Posterior vena cava (tissue), 2 donors: ENCODE measurements at places on chromosomes 4 and X. TPM values are rescaled to one million over a fixed set of nuclear protein-coding genes. Genes with fewer than 3 reads are reported as not detected.

Gene RWDD4
- 18.2 TPM for total RNA-seq

Gene PF4V1
- total RNA-seq = not detected

Gene RNF128
- total RNA-seq = not detected

GRCh38 chr4:74015126-74015780, 16.8 kb upstream of the CXCL5 start:
- DNase-seq = no peak

GRCh38 chr4:100360211-100360610, 157.6 kb downstream of the EMCN start:
- DNase-seq = no peak

DNA sequence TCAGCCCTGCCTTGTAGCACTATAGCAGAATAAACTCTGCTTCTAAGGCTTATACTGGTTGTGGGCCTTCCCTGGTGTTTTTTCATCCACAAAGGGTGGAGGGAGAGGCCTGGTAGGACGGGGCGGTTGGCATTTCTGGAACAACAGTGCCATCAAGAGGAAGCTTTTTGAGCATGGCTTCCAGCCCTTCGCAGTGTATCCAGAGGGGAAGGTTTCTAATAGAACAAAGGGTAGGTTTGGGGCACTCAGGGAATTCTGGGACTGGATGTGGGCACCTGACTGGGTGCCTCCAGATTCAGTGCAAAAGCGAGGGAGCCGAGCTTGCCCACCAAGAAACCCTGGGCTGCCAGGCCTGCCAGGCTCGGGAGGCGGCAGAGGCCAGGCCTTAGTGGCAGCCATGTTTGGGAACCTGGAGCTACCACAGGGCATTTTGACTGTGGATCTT, 229.6 kb upstream of the AGTR2 start:
- peak; percentile 85 for DNase-seq

- no peak for DNase-seq
Measured at GRCh38 chr4:145404761-145405160, 76.9 kb upstream of the SMAD1 start.

DNA sequence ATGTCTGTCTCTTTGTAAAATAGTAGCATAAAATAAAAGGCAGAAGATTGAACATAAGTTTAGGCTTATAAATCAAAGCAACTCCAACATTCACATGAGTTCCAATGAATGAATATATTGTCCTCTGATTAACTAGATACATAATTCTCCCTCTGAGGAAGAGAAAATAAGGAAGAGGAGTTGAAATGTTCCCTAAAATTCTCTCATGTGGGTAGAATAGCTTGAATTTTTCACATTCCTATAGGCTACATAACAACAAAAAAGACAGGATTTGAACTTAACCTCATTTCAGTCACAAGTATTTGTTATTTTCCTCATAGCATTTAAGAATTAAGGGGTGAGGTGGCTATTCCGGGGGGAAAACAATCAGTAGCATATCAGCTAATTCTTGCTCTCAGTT, 462.4 kb upstream of the NDST4 start:
- no peak for DNase-seq

DNA sequence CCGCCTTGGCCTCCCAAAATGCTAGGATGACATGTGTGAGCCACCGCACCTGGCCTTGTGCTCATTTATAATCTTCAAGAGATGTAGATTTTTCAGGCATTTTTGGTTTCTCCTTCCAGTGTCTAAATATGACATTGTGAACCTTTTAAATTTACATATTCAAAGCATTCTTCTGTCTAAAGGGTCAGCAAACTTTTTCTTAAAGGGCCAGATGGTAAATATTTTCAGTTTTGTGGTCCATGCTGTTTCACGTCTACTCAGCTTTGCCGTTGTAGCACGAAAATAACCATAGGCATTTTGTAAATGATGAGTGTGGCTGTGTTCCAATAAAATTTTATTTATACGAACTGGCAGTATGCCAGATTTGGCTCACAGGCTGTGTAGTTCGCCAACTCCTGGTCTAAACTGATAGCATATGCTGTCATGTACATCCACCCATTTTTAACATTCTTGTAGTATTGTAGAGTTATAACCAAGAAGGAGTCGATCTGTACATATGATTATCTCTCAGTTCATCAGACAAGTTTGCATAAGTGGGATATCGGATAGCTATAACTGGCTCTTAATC, 12.7 kb upstream of the GCNA start:
- no peak for DNase-seq

DNA sequence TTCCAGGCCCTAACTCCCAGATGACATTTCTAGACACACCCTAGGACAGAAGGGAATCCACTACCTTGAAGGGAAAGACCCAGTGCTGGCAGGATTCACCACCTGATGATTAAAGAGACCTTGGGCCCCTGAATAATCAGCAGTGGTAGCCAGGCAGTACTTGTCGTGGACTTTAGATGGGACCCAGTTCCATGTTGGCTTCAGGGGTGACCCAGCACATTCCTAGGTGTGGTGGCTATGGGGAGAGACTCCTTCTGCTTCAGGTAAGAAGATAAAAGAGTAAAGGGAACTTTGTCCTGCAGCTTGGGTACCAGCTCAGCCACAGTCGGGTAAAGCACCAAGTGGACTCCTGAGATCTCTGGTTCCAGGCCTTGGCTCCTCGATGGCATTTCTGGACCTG, 131.8 kb upstream of the S100G start:
- DNase-seq = no peak
